ENCODE measurements at places on chromosomes 3 and 15.

DNA sequence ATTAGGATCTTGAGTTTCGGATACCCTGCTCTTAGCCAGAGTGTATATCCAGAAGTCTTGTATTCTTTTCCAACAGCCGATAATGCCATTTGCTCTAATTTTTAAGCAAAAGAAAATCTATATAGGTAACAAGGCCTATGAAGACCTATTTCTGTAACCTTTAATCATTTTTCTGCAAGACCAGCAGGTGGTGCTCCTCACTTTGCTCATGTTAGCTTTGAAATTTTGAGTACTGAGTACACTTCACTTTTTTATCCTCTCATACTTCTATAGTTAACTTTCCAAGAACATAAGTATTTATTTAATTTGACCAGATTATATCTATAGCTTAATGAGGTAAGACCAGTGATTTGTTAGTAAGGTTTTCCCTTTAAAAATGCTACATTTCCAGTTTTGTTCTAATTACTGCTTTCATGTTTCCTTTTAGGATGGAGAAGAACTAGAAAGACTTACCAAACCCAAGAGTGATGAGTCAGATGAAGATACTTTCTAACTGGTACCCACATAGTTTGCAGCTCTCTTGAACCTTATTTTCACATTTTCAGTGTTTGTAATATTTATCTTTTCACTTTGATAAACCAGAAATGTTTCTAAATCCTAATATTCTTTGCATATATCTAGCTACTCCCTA, 20.5 kb downstream of the SLC35A5 start:
- peak; percentile 12 for DNase-seq

- DNase-seq, result peak; percentile 57
These were observed 17.8 kb downstream of the SPATA12 start for GRCh38 chr3:57078344-57078634.

DNA sequence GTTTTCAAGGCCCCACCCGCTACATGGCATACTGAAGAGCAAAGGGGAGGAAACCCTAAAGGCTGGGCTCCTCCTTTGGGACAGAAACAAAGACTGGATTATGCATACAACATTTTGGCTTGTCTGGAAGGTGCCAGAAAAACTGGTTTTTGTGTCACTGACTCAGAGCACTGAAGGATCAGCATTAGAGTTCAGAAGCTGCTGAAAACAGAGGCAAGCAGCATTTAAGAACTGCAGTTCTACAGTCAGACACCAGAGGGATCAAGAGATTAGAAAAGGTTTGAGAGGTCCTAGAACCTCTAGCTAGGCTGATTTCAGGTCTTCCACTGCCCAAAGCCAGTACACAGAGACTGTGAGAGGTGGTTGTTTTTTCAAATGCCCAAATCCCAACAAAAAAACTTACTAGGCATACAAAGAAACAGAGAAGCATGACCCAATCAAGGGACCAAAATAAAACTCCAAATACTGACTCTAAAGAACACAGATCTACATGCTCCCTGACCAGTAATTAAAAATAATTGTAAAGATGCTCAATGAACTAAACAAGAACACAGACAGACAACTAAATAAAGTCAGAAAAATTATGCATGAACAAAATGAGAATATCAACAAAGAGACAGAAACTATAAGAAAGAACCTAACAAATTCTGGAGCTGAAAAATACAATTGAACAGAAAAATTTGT, 91.2 kb downstream of the SENP2 start:
- DNase-seq, result peak; percentile 57

DNA sequence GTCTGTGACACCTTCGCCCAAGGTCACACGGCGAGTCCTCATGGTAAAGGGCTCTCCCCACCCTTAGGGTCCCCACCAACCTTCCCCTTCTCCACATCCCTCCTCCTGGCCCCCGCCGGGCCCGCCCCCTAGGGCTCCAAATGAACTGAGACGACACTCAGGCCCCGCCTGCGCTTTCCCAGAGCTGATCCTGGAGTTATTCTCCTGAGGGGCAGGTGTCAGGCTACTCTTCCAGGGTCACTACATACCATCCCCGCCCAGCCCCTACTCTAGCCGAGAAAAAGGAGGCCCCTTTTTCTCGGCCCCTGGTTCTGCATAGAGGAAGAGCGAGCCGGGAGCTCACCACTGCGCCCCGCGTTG, 292 bp downstream of the USP4 start:
- DNase-seq, result peak; percentile 45

Measured in HEK293T (cell line).